ENCODE measurements at places on chromosomes 3 and 15.

DNA sequence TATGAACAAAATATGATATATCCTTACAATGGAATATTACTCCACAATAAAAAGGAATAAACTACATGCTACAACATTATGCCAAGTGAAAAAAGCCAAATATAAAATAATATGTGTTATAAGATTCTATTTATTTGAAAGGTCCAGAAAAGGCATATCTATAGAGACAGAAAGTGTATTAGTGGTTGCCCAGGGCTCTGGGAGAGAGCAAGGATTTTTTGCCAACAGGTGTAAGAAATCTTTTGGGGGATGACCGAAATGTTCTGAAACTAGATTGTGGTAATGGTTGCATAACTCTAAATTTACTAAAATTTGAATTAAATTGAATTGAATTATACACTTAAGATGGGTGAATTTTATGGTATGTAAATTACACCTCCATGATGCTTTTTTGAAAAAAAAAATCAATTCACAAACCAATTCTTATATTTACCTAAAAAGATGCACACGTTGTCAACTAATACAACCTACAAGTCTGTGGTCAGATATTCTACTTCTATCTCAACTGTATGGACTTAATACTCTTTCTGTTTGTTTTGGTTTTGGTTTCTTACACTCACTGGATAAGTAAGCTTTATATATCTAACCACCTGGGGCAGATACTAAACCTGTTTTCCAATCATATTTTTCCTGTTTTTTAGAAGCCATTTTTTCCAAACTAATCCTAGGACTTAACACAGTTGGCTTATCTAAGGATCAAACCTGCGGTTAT is 75.8 kb downstream of the FBN1 start:
- DNase-seq = no peak

DNA sequence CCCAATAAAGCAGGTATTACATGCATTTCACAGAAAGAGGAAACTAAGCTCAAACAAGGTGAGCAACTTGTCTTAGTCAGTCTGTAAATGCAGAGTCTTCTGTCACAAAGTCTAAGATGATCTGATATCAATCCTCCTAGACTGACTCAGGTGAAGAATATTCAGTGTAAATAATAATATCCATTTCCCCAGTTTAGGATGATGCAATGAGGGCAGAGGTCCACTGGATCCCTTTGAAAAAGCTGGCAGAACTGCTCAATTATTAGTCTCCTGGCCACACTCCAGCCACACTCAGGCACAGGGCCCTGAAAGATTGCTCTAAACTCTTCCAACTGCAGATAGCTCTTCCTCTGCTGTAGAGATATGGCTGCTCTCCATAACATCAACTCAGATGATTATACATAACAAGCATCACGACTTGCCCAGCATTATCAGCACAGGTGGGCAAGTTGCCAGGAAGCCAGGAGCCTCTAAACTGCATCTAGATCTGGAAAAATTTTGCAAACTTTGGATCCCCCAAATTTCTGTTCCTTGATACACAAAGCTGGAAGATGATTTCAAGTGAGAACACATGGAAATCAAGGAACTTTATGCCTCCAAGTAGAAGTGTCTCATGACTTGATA is 129.8 kb upstream of the CPNE4 start:
- DNase-seq = no peak

DNA sequence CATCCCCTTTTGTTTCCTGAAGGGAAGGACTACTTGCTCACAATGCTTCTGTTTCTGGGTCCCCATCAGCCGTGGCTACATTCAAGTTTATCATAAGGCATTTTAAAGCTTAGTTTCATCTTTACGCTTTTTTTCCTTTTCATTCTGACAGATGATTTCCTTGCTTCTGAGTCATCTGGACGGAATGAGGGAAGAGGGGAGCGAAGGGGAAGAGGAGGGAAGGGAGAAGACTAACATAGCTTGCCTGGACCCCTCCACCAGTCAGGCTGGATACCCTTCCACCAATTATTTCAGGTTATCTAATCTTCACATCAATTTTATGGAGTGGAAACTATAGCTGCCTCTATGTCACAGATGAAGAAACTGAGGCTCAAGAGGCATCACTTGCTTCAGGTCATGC is 27.6 kb downstream of the FAM3D start:
- no peak for DNase-seq

DNA sequence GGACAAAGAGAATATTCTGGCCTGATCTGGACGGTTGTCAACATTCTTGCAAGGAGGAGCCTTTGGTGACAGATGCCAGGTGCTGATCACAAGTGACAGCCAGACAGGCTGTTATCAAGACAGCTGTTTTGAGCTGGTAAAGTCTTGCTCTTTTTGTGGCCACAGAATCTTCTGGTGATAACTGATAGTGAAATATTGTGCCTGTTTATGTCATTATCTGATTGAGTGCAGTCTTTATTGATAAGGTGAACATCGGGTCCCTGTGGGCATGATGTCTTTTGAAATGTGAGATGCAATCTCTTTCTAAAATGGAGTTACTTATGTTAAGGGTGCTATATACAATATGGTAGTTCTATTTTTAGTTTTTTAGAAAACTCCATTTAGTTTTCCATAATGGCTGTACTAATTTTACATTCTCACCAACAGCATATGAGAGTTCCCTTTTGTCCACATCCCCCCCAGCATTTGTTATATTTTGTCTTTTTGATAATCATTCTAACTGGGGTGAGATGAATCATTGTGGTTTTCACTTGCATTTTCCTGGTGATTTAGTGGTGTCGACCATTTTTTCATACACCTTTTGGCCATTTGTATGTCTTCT is 10.7 kb downstream of the CEP63 start:
- DNase-seq = no peak

DNA sequence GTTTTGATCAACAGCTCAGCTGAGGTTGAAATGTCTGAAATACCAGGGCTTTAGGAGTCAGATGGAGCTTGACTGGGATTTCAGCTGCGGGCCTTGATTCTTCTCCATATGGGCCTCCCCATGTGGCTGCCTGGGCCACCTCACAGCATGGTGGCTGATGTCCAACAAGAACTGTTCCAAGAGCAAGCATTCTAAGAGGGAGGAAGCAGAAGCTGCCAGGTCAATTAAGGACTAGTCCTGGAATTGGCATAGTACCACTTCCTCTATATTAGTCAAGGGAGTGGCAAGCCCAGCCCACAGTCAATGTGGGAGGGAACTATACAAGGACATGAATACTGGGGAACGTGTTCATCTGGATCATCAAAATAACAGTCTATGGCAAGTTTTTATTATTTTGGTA is 181.7 kb upstream of the ANKRD28 start:
- no peak for DNase-seq

DNA sequence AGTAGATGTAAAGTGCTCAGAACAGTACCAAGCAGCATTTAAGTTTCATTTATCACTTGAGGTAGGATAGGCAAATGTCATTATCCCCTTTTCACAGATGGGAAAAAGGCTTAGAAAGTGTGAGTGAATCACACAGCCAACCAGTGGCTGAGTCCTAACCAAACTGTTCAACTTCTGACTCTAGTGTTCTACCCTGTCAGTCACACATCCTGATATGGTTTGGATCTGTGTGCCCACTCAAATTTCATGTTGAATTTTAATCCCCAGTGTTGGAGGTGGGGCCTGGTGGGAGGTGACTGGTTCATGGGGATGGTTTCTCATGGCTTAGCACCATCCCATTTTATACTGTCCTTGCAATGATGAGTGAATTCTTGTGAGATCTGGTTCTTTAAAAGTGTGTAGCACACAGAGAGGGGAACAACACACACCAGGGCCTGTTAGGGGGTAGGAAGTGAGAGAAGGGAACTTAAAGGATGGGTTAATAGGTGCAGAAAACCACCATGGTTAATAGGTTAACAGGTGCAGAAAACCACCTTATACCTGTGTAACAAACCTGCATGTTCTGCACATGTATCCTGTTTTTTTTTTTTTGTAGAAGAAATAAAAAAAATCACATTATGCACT is 304.7 kb downstream of the SUCLG2 start:
- no peak for DNase-seq

DNA sequence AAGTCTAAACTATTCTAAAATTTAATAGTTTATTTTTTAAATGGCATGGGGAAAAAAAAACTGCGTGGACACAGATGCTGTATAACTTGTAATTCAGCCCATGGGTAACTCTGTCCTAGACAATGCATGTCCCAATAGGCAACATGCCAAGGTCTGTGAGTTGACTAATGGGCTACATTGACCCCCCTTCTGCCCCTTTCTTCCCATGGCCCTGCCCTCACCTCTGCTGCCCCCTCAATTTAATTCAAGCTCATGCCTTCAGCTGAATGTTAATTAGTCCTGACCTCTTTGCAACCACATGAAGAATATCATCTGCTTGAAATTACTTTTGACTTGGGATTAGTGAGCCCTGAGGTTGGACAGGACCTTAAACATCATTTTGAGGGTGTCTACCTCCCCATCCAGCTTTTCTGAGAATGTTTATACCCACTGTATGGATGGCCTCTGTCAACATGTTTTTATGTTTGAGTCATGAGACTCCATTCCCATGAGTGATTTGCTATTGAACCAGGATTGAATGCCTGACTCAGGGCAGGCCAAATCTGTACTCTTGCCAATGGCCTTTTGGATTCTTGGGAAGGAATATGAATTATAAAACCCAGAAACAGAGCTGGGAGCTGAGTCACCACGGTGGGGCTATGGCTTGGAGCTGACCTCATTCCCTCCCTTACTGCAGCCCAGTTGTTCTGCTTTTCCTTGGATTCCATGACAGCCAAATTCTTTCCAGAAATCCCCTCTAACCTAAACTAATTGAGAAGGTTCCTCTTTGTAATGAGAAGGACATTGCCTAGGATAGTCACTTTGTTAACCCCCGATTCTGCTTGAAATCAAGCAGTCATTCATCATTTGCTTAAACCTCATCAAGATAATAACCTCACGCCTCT is 33.5 kb upstream of the PDE8A start:
- DNase-seq = no peak

DNA sequence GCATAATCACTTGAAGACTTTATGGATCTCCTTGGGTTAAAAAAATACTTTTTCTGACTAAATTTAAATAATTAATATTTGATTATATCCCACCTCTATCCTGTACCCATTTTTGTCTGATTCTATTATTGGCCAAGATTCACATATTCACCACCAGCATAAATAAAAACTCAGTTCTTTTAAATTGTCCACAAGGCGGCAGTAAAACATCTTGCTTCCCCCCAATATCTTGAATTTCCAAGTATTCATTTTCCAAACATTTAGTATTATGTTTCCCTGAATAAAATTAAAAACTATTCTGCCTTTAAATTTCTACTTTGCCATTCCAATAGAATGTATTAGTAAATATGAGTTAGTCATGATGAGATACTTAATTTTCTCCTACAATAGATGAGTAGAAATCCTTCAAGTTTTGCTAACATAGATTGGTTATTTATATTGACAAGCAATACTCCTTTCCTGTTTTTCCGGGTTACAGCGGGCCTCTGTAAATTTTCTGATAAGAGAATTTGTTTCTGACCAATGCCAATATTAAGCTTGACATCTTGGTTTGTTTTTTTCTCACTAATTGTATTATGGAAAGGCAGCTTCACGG is 218.7 kb upstream of the MDFIC2 start:
- DNase-seq = peak; percentile 2

GRCh38 chr3:98644168-98644567 is 50.8 kb upstream of the CPOX start:
- no peak for DNase-seq

DNA sequence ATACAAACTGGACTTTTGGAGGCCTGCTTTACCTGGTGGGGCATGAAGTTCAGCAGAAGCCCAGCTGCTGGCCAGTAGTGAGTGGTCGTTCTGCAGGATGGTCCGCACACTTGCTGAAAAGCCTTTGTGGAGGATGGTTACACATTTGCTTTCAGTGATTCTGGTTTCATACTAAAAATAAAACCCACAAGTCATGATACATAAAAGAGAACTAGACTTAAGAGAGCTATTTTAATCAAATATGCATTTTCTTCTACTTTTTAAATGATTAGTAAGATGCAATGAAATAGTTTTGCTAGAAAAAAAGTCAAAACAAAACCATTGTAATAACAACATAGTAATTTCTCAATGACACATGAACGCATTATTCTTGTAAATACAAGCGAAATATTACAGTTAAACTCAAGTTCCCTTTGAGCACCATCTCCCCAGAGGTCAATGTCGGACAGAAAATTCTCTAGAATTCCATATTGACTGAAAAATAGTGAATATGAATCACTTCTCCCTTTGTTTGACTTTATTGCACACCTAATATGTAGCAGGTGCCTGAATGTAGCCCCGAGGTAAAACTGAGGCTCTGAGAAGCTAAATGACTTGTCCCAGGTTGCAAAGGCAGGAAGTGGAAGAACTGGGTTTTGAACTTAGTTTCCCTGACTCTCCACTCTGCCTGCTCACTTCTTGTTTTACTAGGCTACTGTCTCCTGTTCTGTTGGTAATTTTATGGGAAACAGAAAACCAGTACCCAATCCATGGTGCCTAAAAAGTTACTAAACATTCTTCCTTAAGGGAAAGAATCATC is 8.3 kb downstream of the IL5RA start:
- DNase-seq = no peak

DNA sequence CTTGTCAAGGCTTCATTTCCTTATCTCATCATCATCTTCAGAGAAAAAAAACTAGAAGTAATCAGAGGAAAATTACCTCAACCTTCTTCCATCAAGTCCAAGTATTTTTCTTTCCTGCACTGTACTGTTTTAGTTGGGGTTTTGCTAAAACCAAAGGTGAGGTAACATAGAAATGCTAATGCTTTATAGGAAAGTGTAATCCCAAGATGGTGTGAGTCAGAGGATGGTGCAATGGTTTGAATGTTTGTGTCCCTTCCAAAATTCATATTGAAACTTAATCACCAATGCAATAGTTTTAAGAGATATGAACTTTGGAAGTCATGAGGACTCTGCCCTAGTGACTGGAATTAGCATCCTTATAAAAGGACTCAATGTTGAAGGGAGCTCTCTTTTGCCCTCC is 79.5 kb downstream of the KBTBD8 start:
- DNase-seq = no peak

DNA sequence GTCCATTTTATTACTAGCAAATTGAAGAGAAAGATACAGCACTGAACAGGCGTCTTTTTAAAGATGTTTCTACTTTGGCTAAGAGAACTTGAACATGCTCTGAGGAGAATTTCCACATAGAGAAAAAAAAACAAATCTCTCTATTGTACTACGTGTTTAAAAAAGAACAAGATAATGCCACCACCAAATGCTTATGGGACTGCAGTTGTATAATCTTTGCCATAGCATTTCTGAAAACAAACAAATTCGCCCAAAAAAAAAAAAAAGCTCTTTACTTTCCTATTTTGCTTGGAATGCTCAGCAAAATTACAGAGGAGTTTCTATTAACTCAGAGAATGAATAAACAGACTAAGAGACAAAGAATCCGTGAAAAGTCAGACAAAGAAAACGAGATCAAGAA is 114.2 kb downstream of the CNTN3 start:
- DNase-seq = no peak

DNA sequence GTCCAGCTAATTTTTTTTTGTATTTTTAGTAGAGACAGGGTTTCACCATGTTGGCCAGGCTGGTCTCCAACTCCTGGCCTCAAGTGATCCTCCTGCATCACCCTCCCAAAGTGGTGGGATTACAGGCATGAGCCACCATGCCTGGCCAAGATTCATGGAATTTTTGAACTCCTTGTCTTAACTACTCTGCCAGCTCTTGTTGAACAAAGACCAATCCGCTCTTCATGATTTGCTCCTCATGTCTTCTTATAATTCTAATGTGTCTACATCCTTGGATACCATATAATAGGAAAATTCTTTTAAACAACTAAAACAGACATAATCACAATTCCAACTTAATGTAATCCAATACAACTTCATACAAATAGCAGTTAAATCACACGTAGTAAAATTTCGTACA is 21.3 kb downstream of the UBA5 start:
- no peak for DNase-seq
